ENCODE measurements at places on chromosomes 12 and 14.

GRCh38 chr14:52048641-52049204 is 20.1 kb downstream of the NID2 start:
- DNase-seq: no peak

DNA sequence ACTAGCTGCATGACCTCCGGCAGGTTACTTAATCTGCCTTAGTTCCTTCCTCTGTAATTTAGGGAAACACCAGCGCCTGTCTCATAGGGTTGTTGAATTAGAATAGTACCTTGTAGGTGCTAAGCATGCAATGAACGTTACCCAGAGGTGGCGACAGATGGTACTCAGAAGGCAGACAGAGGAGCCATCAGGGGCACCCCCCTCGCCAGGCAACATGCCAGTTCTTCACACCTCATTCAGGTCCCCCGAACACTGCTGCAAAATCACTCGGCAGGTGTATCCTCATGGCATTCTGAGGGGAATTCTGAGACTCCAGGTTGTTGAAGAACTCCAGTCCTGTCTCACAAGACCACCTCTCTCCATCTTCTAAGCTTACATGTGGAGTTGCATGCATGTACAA is 10.1 kb downstream of the ISM2 start:
- DNase-seq: no peak

- DNase-seq: peak; percentile 56
These were observed 18.1 kb upstream of the SGPP1 start for GRCh38 chr14:63745858-63746425.

DNA sequence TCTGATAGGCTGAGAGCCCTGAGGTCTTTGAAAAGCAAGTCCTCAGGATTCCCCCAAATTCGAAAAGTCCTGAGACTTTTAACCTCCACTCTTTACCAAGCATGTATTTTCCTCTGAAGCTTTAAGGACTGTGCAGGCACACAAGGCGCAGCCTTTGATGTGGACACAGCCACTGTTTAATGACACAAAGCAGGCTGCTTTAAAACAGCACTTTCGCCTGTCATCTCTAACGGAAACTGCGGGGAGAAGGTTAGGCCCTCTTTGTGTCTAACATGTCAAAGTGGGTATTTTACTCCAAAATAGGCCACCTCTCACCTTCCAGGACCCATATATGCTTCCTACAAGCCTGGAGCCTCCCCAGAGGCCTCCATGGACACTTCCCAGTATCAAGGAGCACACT is 159.2 kb downstream of the GCH1 start:
- no peak for DNase-seq

- DNase-seq: no peak
These were observed 9.2 kb upstream of the CYP46A1 start for GRCh38 chr14:99674776-99675381.

- DNase-seq: peak; percentile 52
These were observed 11.6 kb downstream of the HVCN1 start for GRCh38 chr12:110677206-110677911.

DNA sequence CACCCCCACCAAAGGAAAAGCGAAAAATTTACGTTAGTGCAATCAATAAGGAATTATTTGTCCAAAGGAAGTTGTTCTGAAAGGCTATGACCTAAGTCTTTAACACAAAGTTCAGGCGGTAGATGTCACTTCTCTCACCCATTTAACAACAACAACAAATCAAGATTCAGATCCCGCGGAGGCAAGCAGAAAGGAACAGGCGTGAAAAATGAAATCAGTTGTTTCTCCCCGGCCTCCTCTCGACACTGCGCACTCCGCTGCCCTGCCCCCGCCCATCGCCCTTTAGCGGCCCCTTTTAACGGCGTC is 1.4 kb downstream of the DENND5B start:
- peak; percentile 62 for DNase-seq

GRCh38 chr12:46523863-46524770 is 151.5 kb upstream of the SLC38A2 start:
- no peak for DNase-seq

- no peak for DNase-seq
These were observed 379.1 kb downstream of the GALC start for GRCh38 chr14:87613881-87614280.

DNA sequence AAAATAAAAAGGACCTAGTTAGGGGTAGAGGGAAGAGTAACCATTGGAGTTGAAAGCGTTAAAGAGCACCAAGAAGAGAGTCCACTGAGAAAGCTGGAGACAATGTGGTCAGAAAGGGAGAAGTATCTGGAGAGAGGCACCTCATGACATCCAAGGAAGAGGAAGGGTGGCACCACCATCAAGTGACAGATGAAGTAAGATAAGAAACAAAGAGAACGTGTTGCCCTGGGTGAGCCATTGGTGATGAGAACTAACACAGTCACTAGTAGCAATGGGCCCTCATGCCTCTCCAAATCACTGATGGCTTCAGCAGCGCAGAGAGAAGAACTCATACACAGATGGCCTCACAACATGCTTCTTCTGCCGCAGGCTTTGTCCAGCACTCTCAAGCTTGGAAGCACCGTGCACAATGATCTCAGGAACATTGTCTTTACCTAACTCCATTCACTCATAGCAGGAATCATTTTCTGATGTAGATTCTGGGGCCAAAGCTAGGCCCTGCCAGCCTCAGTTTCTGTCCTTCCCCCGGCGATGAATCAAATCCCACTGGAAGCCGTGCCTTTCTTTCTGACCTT is 252.9 kb downstream of the DPF3 start:
- peak; percentile 66 for DNase-seq

DNA sequence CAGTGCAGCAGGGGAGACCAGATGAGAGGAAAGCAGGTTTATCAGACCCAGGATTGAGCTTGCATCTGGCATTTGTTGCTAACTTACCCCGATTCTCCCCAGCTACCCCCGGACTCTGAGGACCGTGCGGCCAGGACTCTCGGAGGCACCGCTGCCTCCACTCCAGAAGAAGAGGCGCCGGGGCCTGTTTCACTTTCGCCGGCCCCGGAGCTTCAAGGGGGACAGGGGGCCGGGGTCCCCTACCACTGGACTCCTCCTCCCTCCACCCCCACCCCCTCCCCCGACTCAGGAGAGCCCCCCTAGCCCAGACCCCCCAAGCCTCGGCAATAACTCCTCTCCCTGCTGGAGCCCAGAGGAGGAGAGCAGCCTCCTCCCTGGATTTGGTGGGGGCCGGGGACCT is 6.5 kb upstream of the CPNE6 start:
- DNase-seq: no peak

DNA sequence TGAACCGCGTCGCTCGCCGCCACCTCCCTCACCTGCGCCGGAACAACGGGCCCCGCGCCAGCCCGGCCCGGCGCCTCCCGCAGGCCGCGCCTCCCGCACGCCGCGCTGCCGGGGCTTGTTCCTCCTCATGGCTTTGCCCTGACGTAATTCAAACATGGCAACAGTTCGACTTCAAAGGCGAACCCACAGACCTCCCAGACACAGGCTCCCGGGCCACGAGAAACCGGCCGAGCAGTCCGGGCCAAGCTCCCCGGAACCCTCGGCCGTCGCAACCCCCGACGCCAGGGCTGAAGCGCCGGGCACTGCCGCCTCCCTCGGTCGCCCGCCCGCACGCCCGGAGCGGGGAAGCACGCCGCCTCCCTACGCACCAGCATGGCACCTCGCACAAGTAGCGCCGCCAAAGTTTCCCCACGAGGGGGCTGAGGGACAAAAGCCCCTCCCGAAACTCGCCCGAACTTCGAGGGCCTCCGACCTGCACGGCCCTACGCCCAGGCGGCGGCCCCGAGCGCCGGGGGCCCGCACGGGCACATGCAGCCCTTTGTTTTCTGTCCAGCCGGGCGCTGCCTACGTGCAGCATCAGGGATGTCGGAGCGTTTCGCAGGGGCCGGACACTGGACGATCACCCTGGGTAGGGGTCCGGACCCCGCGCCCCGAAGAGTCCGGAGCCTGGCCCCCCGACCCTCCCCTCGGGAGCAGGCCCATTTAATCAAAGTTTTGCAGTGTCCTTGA is 1.7 kb downstream of the SINHCAF start:
- peak; percentile 72 for DNase-seq

GRCh38 chr14:66224492-66225178 is 261.5 kb upstream of the CCDC196 start:
- DNase-seq: no peak

GRCh38 chr12:8508910-8509841 is 4.1 kb upstream of the CLEC4D start:
- DNase-seq: no peak

DNA sequence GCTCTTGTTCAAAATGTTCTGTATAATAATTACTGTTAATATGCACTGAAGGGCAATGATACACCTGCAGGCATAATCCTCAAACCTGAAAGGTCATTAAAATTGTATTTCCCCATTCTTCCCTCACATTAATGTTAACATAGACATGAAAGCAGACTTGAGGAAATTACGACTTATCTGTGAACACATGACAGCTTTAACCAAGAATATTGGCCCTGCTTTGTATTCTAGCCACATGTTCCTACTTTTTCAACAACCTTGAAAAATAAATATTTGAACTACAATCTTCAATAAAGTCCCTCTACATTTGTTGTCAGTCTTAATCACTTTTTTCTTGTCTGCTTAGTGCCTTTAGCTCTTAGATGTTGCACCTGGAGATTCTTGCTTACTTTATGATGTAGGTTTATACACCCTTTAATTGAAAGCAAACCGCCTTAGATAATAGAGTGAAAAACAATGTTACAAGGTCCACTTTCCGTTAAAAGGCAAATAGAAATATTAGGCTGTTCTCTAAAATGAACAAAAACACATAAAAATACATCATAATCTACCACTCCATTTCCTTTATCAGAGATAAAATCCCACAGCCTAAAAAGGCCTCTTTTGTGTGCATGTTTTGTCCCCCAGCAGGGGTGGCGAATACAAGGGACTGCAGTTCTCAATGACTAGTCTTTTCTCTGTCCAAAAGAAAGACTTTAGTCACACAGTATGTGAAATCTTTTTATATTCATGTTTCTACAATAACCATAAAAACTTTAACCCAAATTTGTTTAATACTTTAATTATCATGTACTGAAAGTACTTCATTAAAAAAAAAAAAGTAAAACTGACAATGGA is 55.9 kb downstream of the ZFC3H1 start:
- DNase-seq: no peak

- no peak for DNase-seq
These were observed 37.1 kb downstream of the MDM2 start for GRCh38 chr12:68844788-68845695.

DNA sequence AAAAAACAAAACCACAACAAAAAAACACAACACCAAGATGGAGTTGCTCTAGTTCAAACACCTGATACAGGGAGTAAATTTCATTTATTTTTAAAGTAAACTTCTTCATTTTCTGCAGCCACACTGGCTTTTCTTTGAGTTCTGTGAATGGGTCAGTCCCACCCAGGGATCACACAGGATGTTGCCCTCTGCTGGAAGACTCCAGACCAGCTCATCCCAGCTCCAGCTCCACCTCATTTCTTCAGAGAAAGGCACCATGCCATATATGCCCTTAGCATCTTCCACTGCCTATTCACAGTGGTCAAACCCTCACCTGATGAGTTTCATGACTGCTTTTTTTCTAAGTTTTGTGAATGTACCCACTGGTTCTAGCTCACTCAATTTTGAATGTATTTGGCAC is 8.0 kb downstream of the GLIPR1 start:
- peak; percentile 60 for DNase-seq

- no peak for DNase-seq
These were observed 18.9 kb downstream of the TMEM120B start for GRCh38 chr12:121731473-121731872.

DNA sequence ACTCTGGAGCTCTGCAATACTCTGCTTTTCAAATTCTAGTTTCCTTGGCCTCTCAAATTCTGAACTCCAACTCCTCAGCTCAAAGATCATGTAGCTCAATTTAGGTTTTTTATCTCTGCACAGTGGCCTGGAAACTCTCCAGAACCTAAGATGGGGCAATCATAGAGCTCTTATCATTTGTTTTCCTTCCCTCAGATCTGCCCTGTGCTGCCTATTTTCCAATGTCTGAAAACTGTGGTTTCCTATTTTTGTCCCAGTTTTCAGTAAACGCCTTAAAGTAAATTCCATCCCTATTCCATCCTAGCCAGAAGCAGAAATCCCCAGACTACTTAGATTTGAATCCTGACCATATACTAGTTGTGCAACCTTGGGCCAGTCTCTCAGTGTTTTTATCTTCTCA is 73.2 kb downstream of the CEP83 start:
- DNase-seq: no peak
